ENCODE measurements at places on chromosomes 6 and 20. TPM values are rescaled to one million over a fixed set of nuclear protein-coding genes. Genes with fewer than 3 reads are reported as not detected.

CDK5RAP1 gene
- 44.1 TPM for polyA plus RNA-seq

MAS1 gene
- polyA plus RNA-seq: 0.03 TPM

TFAP2D gene
- polyA plus RNA-seq: not detected

C20orf141 gene
- not detected for polyA plus RNA-seq

DNA sequence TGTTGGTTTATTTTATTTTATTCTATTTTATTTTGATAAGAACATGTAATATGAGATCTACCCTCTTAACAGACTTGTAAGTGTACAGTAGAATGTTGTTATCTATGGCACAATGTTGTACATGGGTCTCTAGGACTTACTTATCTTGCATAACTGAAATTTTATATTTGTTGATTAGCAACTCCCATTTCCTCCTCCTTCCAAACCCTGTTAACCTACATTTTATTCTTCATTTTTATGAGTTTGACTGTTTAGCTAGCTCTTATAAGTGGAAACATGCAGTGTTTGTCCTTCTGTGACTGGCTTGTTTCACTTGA is 37.9 kb upstream of the BCAS1 start:
- DNase-seq: no peak

- no peak for DNase-seq
These were observed 550.8 kb downstream of the TFAP2B start for GRCh38 chr6:51369485-51369884.

GRCh38 chr6:108738684-108739416 is 109.4 kb upstream of the ARMC2 start:
- DNase-seq: no peak

DNA sequence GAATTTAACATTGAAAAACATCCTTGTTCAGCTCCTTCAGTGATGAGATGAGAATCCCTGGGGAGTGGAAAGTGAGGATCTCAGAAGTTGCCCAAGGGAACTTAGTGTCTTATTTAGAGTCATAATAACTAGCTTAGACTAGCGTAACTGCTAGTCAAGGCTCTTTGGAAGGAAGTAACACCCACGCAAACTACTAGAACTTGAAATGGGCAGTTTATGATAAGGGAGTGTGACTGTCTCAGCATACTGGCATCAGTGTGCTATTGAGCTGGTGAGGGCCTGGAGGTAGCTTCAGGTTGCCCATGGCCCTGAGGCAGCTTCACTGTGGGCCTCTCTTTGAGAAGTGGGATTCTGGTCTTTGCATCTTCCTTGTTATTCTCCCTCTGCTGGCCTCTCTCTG is 40.1 kb downstream of the SLX4IP start:
- DNase-seq: no peak

- DNase-seq: no peak
These were observed 731 bp downstream of the TUBB2B start for GRCh38 chr6:3226481-3227362.

GRCh38 chr6:24982231-24982630 is 46.5 kb upstream of the RIPOR2 start:
- DNase-seq: no peak

DNA sequence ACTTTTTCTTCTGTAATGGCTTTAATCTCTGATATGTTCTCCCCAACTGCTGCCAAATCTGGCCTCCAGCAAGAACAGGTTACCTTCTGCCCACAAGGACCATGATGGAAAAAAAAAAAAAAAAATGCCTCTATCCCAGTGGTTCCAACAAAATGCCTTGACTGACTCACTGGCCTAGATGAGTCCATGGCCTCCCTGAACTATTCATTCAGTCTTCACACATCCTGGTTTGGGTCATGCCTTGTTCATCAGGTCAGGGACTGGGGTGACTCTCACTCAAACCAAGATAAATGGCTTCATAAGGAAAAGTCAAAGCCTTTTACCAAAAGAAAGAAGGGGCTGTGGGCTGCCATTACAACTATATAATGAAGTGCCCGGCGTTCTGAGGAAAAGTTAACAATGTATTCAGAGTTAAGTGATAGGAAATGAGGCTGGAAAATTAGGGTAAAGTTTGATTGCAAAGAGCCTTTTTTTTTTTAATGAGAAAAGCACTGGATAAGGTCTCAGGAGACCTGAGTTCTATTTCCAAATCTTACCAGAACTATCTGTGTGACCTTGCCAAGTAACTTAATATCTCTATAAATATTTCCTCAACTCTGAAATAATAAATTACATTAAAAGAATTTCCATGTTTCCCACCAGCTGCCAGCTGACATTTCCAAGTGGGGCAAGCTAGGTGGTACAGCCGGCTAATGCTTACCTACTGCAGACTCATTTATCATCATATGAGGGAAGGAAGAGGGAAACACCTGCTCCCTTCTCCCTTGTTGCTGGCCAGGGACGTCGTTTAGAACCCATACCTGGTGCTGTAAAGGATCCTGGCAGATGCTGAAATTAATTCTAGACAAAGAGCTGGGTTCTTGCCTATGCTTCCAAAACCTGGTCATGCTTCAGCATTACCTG is 380.0 kb upstream of the MARCKS start:
- DNase-seq: no peak

DNA sequence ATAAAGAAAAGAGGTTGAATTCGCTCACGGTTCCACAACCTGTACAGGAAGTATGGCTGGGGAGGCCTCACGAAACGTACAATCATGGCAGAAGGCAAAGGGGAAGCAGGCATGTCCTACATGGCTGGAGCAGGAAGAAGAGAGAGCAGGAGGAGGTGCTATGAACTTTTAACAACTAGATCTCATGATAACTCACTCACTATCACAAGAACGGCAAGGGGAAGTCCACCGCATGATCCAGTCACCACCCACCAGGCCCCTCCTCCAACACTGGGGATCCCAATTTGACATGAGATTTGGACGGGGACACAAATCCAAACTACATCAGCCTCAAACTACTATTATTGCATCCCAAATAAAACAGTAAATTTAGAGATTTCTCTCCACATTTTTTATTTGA is 53.6 kb upstream of the CST7 start:
- no peak for DNase-seq

DNA sequence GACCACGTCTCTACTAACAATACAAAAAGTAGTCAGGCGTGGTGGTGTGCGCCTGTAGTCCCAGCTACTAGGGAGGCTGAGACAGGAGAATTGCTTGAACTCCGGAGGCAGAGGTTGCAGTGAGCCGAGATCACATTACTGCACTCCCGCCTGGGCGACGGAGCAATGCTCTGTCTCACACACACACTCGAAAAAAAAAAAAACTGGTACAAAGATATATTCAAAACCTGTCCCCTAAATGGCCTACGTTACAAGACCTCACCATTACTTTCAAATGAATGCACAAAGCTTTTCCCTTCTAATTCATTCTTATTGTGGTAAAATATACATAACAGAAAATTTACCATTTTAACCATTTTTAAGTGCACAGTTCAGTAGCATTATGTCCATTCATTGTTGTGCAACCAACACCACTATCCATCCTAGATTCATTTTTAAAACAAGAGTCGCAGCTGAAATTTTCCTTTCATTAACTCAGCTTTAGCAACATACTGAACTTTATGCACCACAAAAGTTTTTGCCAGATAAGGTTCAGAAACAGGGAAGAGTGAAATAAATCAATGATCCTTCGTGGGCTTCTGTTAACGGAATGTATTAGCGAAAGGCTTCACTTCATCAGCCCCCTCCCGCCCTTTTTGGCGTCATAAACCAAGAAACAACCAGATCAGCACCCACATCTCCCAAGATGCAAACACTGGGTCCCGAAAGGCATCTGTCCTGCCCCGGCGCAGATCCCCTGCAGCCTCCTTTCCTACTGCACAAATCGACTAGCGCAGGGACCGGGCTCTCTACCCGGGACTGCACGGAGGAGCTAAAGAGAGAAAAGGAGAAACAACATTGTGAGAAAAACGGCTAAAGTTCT is 825 bp upstream of the FAM135A start:
- no peak for DNase-seq

- no peak for DNase-seq
These were observed 62.0 kb upstream of the HDDC2 start for GRCh38 chr6:125363824-125364165.
